Stimulated activated CD4-positive, alpha-beta T cell treated with anti-CD3 and anti-CD28 coated beads, Interleukin-2, amount 100 ng/mL, for 48 hours (primary cell): ENCODE measurements at places on chromosomes 2 and 18.

GRCh38 chr2:198697218-198697617 lies 760.5 kb downstream of the SATB2 start:
- DNase-seq, result no peak

DNA sequence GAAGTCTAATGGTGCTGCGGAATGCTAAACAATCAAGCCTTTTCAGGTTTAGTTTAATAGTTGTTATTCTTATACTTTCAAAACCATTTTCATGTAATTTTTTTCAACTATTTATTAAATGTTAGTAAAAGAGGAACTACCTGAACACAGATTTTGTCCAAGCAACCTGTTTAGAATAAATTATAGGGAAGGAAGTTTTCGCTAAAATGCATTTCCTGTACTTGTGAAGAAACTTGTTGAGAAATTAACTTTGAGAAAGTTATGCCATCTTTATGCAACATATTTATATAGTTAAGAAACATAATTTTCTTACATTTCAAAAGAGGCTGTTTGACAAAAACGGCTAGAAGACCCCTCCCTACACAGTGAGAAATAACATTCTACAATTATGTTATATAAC lies 16.6 kb downstream of the MAP4K4 start:
- DNase-seq, result no peak

GRCh38 chr2:52779446-52779845 lies 988.2 kb upstream of the CHAC2 start:
- no peak for DNase-seq

DNA sequence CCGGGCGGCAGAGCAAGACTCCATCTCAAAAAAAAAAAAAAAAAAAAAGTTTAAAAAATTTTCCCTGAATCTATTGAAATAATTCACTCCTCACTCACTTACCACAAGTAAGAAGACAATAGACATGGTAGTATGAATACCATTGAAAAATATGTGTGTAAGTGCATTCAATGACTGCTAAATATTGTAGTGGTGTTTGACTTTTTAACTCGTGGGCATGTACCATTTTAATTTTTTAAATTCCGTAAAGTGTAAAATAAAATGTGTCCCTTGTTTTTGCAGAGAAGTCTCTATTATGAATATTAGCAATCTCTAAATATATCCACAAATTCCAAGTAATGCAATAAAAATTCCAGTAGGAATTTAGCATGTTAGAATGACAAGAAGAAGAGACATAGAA lies 134.1 kb downstream of the COPS8 start:
- no peak for DNase-seq

DNA sequence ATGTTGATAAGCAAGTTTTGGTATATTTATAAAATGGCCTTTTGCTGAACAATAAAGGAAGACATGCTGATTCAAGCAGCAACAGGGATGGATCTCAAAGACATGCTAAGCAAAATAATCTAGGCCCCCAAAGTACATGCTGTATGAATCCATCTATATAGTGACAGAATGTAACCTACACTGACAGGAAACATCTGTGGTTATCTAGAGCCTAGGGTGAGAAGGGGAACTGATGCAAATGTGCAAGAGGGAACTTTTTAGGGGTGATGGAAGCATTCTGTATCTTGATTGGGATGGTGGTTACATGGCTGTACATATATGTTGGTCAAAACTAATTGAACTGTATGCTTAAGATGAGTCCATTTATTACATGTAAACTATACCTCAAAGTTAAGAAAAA lies 24.2 kb downstream of the CNRIP1 start:
- no peak for DNase-seq

DNA sequence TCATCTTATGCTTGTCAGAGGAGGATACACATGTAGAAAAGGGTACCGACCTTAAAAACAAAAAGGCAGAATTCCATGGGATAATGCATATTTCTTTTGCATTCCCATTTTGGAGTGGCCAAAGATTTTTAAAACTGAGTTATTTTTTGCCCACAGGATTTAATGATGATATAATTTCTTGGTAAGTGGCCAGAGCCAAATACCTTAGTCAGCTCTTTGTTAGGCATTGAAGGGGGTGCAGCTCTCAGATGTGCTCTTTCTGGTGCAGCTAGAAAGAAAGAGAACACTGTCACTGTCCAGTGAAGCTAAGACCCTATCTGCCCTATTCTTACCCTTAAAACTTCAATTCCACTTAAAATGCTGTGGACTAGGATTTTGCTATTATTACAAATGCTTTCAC lies 10.8 kb downstream of the COQ10B start:
- no peak for DNase-seq

DNA sequence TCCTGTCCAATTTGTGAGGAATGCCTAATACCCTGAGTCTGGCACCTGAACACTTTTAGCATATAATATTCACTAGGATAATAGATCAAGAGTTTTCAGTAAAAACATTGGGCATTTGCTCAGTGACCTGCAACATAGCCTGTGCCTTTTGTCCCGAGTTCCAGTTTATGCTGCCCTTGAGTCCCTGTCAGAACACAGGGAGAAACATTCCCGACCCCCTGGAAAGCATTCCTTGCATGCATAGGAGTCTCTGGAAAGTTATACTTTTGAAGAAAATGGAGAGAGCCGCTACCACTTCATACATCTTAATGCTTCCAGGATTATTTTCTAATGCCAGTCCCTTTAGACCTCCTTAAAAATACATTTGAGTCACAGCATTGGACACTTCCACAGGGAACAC lies 107.3 kb downstream of the PLCL1 start:
- DNase-seq, result no peak

DNA sequence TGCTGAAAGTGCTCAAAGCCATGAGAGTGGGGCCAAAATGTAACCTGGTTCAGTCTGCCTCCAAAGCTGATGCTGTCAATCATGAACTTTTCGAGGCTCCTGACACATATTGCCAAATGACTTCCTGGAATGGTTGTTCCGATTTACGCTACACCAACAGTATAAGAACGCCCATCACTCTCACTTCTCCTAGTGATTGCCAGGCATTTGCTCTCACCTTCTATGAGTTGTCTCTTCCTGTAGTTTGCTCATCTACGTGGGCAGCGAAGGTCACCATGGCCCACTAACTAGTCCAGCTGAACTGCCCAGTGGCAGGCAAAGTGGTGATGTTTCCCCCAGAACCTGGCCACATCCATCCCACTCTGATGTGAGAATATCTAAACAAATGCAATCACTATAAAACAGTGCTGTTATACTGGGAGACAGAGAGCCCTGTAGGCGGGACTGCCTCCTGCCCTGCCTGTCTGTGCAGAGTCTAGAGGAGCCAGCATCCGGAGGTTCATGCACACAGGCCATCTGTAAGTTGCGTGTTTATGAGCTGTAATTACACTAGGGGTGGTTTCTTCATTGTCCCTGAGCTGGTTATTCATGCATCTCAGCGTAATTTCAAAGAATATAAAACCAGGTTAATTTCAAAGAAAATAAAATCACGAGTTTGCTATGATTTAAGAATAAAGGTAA lies 8.8 kb upstream of the CABLES1 start:
- DNase-seq, result no peak

GRCh38 chr2:203240491-203240890 lies 1.7 kb downstream of the CYP20A1 start:
- no peak for DNase-seq

DNA sequence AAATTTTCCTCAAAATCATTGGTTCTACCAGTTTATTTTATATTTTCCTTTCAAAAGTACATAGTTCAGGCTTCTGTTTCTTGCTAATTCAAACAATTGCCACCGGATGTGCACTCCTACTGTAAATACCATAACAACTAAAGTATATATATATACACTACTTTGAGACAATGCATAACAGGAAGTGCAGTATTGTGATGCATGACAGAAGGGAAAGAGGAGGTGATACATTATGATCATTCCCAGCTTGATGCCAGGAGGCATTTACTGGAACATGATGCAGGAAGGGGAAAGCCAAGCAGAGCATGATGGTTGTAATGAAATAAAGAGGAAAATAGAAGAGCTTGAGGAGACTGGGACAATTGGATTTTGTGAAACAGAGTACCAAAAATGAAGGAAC lies 215.2 kb upstream of the NT5C1B start:
- DNase-seq, result no peak

GRCh38 chr2:197383825-197384224 lies 51.0 kb downstream of the SF3B1 start:
- no peak for DNase-seq
